ENCODE measurements at places on chromosomes 12 and 14.
A peak's percentile ranks its signal among the peaks of the same experiment; 100 is the strongest.

DNA sequence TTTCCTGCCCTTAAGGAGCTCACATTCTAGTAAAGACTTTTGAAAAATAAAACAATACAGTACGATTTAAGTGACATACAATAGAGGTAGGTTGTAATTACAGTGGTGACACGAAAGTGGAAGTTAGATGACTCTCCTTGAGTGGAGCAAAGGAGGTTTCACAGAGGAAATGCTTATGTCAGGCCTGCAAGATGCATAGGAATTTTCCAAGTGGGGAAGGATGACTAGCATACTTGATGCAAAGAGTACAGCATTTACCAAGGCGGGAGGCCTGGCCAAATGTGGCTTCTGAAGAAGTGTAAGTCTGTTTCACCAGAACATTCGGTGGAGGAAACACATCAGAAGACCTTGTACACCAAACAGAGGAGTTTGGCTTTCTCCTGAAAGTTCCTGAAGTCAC is 55.2 kb downstream of the ERO1A start:
- no peak for DNase-seq

DNA sequence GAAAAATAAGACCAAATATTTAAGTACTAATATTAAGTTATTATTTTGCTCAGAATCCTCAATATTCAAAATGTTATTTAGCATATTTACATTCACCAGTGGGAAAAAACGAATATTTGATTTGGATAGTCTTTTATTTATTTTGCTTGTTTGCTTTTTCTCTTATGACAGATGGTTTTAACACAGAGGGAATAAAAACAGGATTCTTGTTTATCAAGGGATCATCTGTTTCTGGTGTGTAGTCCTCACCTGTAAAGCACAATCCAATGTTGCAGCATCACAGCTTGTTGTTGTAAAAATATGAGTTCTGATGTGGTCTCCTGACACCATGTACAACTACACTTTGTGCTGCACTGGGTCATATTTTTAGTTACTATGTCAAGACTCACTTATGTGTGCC is 103.9 kb downstream of the AVPR1A start:
- no peak for DNase-seq

DNA sequence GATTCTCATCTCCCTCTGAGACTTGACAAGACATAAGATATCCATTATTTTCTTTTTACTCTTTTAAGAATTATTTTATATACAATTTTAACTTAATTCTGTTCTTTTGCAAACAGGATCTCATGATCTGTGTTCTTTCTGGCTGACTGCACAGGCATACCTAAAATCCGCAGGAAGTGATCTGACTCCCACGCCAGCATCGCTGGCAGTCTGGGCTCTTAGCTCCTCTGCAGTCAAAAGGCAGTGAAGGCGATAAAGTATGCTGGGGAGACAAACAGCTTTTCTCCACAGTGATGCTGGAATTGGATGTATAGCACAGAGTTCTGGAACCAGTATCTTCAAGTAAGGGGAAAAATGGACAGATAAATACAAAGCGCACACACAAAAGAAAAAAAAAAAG is 52.4 kb downstream of the DICER1 start:
- DNase-seq: no peak

DNA sequence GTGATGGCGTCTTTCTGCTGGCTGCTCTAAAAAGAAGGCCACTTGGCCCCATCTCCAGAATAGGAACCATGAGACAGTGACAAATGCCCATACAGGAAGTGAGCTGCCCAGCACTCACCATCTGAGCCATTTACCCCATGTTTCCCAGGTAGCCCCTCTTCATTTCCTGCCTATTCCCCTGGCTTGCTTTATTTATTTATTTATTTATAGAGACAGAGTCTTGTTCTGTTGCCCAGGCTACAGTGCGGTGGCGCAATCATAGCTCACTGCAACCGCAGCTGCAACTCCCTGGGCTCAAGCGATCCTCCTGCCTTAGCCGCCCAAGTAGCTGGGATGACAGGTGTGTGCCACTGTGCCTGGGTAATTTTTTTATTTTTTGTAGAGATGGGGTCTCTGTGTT is 71.2 kb downstream of the RIN3 start:
- DNase-seq: no peak

DNA sequence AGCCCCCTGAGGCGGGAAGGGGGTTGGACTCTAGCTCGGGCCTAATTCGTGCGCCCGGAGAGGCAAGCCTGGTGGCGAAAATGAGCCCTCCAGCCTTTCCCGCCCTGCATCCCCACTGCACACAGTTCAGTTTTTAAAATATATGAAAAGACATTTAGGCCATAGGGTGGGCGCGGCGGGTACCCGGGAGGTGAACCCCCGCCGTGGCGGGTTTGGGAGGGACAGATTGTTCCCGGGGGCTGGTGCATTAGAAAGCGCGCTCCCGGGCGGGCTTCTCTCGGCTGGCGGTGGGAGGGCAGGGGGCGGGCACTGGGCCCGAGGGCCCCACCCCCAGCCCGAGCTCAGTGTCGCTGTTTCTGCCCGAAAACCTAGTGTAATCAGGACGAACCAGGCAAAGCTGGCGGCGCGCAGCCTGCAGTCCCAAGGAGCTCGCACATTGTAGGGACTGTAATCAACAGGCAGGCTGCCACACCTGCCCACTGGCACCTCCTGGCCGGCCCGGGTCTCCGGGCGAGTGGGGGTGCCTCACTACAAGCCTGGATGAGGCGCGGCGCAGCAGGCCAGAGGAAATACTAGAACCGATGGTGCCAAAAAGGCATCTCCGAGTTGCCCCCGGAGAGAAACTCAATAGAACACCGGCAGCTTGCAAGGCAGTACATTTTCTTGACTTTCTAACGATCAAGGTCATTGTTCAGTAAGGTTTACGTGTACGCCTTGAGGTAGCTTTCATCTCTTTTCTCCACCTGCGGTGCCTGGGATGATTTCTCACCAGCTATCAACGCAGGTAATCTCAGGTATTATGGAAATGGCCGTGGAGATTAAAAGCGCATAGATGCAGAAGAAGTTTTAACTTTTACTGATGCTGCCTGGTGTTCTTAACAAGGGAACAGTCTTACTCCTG is 764 bp upstream of the SPTB start:
- DNase-seq: peak; percentile 58

GRCh38 chr12:4810219-4810671 is 90.0 kb downstream of the GALNT8 start:
- DNase-seq: no peak

DNA sequence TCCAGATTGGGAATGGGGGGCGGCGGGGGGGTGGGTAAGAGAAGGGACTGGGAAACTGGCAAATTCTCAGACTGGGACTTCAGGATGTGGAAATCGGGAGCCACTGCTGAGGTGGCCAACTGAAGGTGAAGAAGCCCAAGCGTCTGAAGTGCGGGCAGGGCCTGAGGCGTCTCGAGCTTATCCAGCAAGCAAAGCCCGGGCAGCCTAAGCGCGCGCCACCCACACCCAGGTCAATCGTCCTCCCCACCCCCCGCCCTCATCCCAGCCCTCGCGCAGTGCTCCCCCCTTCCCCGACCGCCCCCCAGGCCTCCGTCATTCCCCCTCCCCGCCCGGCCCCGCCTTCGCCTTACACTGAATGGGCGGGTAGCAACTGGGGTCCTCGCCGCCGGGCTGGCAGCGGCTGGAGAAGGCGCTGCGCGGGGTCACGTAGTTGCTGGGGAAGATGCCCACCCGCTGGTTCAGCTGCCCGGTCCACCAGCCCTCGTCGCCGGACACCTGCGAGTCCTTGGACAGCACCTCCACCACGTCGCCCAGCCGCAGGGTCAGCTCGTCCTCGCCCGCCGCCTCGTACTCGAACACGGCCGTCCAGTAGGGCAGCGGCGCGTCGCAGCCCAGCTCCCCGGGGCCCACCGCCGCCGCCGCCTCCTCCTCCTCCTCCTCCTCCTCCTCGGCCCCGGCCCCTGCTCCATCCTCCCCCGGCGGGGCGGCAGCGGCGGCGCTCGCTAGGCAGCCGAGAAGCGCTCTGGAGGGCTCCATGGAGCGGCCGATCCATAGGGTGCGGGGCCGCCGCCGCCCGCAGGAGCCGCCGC is 693 bp downstream of the MAP3K9 start:
- peak; percentile 81 for DNase-seq

DNA sequence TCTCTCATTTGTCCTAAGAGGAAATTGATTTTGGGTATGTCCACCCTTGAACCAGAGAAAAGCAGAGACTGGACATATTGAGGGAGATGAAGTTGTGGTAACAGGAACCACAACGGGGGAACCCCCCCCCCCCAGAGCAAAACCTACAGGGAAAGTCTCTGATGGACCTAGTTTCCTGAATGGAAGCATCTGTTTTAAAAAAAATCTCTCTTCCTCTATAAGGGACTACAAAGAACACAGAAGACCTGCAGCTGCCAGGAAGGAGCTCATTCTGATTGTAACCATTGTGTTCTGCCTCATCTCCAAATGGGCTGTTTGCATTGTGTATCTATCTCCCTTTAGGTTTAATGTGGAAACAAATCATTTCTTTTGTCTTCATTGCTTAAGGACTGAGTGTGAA is 13.4 kb downstream of the C1S start:
- DNase-seq: no peak

- no peak for DNase-seq
Observed at GRCh38 chr12:40056373-40056772, 49.5 kb downstream of the SLC2A13 start.

- no peak for DNase-seq
Observed at GRCh38 chr12:3259973-3260372, 182.8 kb downstream of the TSPAN9 start.

DNA sequence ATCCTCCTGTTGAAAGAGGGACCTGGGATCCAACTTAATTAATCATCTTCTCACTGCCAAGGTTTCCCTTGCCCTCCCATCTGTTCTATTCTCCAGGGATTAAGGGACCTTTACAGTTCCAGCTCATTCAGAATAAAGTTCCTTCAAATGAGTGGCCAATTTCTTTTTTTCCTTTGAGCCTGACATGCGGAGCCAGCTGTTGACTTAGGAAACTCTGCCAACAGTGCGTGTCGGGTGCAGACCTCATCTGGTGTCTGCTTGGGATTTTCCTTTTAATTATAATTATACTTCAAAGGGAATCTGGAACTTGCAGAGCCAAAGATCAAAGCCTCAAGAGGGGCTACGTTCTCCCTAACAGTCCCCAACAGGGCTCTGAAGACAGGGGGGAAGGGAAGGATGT is 64.8 kb downstream of the CCDC60 start:
- DNase-seq: no peak

GRCh38 chr14:54474232-54474793 is 14.5 kb downstream of the GMFB start:
- no peak for DNase-seq

GRCh38 chr12:293199-293598 is 30.6 kb upstream of the SLC6A13 start:
- DNase-seq: no peak

- DNase-seq: no peak
Observed at GRCh38 chr12:108265505-108265904, 73.6 kb downstream of the CMKLR1 start.

DNA sequence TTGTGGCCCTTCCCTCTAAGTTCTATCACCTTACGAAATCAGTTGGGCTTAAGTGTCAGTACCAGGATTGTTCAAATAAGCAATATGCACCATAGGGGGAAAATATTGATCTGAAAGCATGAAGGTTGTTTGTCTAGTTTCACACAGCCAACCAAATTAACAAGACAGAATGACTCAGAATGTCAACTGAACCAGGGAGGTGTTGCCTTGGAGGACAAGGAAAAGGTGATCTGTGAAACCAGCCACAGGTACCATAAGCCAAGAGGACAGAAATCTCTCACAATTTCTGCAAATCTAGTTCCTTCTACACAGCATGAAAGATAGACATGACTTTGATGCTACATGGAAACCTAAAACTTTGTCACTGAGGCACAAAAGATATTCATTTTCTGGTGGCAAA is 297.9 kb downstream of the BCL11B start:
- DNase-seq: no peak

All from urothelium cell line (cell line).